Brain microvascular endothelial cell (primary cell): ENCODE measurements at places on chromosomes 2 and 18.

DNA sequence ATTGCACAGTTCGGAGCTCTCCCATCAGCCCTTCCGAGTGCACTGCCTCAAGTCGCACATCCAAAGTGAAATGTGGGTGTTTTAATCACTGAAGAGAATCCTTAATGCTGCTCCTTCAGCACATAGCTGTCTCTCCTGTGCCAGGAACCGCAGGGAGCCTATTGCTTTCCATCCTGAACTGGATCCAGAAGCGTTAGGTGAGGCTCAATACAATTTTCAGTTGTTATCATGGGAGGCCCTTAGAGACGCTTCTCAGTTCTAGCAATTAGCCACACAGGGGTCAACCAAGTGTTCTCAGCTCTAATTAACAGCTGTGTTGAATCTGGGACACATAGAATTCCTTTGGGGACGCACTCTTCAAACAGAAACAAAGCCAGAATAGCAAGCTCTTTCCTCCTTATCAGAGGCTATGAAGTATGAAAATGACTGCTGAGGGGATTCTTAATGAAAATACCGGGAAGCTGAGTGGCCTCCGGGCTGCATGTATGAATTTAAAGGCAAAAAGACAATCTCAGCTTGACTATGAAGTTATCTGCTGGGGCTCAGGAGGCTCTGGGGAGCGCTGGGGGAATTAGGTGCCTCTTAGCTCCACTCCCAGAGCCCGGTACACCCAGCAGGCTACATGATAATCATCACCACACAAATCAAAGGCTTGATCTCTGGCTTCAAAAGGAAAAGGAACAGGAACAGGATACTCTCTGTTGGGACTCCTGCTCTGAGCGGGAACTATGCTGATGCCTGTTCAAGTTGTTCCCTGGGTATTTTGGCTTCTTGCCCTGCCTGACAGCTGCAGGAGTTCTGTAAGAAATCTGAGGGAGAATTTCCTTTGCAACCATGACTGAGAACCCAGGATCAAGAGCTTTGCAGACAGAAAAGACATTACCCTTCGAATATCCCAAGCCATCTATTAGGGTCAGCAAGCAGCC is 55.4 kb upstream of the NCOA1 start:
- DNase-seq = peak; percentile 38

DNA sequence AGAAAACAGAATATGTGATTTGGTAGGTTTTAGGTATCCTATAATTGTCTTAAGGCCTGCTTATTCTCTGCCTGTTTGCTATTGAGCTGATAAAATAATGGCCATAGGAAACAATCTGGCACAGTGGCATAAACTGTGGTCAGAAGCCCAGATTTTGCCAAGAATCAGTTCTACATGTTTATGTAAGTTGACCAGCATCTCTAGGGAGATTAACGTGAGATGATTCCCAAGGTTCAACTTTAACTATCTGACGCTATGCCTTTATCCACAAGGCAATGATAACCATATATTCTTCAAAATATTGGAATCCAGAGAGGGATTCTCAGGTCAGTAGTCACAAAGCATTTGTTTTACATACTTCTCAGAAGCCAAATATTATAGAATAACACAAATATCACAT is 25.6 kb downstream of the AP1S3 start:
- peak; percentile 32 for DNase-seq

DNA sequence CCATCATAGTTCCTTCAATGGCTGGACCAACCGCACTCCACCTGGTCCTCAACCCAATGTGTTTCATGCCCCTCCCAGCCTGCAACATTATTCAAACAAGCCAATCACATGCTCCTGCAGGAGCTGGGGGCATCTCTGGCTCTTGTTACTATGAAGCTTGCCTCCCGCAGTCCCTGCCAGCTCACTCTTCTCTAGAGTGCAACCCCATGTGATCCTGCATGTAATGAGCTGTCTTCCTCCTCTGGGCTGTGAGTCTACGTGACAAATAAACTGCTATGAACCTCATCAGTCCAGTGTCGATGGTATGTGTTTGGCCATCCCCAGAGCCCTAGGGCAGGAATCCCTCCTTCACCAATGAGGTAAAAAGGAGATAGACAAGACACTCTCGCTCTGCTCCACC is 15.8 kb upstream of the BOD1L2 start:
- DNase-seq = no peak

DNA sequence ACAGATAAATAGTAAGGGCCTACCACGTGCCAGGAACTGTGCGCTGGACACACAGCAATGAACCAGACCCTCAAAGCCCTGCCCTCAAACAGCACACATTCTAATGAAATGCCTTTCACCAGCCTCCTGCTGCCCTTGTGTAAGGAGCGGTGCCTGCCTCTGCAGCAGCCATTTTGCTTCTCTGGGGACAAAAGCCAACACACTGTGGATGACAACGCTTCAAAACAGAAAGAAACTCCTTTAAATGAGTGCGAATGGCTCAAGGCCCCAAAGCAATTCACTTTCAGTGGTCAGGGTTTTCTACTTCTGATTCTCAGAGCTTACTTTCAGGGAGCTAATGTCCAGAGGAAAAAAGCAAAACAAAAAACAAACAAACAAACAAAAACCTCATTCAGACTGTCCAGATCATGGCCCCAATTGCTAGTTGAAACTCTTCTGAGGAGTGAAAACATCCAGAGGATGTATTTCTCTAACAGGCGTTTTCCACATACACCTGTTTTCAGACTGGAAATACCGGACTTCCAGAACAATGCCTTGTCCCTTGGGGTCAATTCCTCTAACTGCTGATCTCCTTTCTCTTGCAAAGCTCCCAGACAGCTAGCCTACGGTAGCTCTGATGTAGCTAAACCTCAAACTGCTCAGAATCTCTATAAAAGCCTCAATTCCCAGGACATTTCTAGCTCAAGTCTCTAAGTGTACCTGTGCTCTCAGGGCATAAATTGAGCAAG is 323.3 kb upstream of the ZNF521 start:
- no peak for DNase-seq

DNA sequence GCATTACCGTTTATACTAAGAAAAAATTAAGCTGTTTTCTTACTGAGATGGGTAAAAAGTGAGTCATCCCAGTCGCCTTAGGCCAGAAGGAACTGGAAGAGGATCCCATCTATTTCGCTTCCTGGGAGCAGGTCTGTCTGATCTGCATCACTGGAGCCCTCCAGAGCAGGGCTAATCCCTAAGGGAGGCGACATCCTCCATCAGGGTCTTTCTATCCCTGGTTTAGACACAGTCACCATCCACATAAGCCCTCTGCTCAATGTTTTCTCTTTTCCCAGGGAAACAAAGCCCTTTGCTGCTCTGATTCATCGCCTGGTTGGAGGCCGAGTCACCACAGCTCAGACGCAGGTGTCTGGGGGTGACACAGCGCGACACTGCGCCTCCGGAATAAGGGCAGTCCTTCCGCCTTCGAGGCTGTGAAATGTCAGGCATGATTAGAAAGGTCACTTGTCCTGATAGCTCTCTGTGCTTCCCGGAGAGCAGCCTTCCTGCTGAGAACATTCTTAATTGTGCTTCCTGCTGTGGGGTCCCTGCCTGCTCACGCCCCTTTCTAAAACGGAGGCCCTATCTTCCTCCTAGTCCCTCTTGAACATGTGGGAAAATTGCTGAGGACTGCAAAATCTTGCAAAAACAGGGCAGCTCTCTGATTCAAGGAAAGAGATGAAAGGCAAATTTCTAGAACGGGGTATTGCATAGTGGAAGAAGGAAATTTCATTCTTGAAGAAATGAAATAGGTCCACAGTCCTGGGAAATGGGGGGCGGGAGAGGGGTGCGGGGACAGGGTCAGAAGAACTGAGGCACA is 56.3 kb downstream of the MARCHF4 start:
- DNase-seq = peak; percentile 82

DNA sequence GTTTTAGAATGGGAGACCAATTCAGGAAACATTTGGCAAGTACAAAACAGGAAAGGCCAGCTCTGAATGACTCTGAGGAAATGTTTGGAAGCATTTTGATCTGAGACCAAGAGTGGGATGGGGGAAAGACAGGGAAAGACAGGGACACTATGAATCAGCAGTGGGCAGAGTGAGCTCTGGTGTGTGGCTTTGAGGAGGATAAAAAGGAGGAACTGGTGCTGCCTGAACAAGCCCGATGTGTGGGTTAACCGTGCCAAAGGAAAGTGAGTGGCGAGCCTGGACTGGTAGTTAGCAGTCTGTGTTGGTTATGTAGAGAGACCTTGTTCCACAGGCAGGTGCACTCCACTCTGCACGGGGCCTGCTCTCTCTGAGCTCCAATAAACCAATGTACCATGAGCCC is 5.3 kb downstream of the MFSD6 start:
- no peak for DNase-seq

DNA sequence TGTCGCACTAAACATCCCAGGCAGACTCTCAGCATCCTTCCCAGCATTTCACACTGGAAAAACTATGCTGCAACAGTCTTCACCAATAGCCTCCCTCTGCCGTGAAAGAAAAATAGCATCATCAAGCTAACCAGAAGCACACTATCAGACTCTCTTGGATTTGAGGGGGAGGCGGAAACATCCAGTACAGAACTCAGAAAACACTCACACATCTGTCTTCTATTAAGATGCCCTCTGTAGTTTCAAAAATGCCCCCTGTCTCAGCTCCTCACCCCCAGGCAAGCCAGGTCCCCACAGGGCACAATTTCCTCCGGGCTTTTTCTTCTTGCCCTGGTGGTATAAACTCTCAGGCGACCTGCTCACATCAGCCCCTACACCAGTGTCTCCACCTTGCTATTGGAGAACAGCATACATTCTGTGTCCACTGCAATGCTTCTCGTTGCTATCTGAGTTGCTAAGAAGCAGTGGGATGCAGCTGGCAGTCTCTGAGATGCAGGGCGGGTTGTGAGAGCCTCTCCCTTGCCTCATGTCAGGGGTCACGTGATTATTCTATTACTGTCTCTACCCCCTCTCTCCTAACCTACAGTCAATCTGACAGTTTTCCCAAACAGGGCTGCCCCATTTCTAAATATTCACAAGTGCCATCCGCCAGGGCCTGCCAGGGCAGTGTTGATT is 189.9 kb downstream of the INO80D start:
- DNase-seq = no peak

DNA sequence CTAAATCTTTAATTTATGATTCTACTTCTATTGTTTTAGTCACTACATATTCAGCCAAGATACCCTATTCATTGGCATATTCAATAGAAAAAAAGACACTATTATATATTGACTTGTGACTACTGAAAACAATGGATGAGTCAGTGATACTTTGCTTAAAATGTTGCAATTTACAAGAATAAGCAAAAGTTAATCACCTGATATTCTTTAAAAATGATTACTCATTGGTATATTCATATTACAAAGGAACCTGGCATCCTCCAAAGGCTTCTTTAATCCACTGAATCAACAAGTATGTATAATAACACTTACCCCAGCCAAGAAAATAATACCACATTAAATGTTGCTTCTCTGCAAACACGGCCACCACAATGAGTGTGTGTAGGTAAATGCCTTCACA is 87.8 kb downstream of the CALCRL start:
- DNase-seq = no peak

DNA sequence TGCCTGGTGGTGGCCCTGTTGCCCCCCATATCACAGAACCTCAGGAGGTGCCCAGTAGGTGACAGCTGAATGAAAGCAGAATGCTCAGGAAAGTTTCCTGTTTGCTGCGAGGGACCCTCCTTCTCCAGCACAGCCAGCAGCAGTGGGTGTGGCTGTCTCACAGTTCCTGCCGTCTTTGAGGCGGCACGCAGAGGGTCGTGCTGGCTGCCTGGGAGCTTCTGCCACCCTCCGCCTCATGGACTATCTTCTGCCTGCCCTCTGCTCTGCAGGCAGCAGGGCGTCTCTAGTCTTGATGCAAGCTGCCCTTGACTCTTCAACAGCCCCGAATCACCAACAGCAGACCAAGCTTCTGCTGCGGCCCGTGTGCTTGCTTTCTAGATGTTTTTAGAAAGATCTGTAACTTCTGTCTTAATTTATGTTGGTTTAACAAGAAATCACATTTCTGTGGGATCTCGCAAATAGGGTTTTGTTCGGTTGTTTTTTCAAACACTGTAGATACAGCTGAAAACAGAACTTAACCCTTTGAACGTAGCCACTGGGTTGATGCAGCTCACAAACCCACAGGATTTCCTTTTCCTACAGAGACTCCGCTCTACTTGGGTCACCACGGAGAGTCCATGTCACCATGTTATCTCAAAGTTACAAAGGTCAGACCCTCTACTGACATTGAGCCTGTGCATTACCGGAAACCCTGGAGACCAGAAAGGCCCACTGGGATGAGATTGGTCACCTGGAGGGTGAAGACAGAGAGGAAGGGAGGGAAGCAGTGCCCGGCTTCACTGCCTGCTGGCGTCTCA is 144.9 kb downstream of the ACOXL start:
- no peak for DNase-seq

DNA sequence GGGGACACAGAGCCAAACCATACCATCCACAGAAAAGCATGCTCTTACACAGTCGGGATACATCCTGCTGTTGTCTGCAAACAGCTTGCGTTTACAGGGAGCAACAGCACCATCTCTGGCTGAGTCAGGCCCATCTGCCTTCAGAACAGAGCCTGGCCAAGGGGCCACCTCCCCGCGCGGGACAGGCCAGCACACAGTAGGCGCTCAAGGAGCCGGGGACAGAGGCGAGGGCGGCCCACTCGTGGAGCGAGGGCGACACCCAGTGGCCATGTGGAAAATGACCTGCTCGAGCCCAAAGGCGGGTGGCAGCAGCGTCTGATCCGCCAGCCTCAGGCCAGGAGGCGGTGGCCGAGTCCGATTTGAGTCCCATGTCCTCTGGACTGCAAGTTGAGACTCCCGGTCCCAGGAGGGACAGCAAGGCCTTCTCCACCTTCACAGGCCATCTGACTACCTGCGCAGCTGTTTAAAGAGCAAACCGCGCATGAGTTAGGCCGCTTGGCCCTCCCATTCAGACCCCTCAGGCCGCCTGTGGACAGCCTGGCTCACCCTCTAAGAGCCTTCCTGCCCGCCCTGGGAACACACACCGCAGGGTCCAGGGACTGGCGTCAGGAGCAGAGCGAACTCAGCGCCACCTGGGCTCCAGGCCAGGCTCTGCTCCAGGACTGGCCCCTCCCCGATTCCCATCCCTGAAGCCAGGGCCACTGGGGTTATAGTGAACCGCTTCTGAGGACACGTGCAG is 38.3 kb downstream of the TTC32 start:
- DNase-seq = peak; percentile 31

- no peak for DNase-seq
These were observed 8.7 kb downstream of the APCDD1 start for GRCh38 chr18:10463096-10463495.

- peak; percentile 13 for DNase-seq
These were observed 28.9 kb upstream of the TOGARAM2 start for GRCh38 chr2:28951910-28952835.

- DNase-seq = no peak
These were observed 37.2 kb upstream of the APCDD1 start for GRCh38 chr18:10417191-10417590.

DNA sequence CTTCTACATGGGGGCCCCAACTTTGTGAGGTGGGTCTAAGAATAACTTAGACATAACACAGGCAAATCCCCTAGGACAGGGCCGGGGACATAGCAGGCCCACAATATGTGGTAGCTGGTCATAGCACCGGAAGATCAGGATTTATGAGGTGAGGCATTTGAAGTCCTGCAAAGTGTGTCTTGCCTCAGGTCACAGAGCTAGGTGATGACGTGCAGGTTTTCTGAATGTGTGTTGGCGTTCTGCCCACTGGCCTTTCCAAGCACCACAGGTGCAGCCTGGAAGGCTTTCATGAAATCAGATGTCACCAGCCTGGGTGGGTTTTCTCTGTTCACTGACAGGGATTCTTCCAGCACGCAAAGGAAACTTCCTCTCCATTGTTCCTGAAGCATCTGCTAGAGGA is 119.1 kb downstream of the LRATD1 start:
- DNase-seq = no peak
